GM04504 (cell line): ENCODE measurements at places on chromosomes 13 and 19.

DNA sequence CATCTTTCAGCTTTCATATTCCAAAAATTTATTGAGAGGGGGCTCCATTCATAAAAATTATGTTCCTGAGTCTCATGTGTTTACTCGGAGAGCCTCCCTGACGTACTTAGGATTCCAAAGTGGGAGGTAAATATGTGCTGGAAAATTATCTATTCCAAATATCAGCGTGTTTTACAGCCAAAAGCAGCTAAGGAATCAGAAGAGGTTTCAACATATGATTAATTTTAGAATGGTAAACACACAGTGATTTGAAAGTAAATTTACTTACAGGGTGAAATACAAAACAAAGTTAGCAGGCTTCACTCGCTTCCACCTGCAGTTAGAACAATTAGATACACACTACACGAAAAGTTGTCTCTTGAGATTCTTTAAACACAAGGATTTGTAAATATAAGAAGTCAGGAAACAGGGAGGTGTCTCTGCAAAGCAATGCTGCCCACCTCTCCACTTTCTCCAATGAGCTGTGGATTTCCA lies 313.8 kb upstream of the NBEA start:
- DNase-seq: no peak

DNA sequence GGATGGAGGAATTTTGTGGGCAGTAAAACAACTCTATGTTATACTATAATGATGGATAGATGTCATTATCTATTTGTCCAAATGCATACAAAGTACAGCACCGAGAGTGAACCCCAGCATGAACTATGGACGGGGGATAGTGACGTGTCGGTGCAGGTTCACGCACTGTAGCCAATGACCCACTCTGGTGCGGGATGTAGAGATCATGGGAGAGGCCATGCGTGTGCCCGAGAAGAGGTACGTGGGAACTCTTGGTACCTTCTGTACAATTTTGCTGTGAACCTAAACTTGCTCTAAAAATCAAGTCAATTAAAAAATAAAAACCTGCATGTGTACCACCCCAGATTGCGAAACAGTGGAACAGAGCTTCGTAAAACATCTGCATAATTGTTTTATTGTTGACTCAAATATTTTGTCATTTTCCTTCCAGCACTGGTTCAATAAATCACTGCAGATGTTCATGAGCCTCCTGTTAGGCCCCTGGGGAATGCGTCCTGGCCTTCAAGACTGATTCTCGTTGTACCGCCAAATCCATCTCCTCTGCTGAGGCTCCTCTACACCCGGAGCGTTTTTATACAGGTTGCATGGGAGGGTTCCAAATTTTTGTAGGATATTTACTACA lies 30.9 kb downstream of the COL4A1 start:
- DNase-seq: peak; percentile 15

- DNase-seq: no peak
These were observed 187.2 kb downstream of the EFNB2 start for GRCh38 chr13:106348075-106348840.

- no peak for DNase-seq
These were observed 28.5 kb downstream of the DCLK1 start for GRCh38 chr13:36102721-36103120.

GRCh38 chr13:91312324-91312723 lies 35.2 kb upstream of the MIR17HG start:
- DNase-seq: no peak

DNA sequence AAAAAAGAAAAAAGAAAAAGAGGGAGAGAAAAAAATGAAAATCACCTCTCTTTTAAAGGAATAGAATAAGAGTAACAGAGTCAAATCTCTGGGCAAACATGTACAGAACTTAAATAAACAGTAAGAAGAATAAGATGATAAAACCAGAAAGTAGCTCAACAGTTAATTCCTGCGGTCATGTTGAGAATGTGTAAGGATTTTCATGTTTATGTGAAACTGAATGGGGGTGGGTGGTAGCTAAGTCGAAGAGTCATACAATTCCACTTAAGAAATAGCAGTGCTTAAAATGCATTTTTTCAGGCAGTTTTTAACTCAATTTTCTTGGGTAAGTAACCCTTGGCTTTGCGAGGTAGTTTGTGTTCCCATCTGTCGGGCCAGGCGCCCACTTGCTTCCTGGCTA lies 60.9 kb downstream of the PEX11G start:
- no peak for DNase-seq

DNA sequence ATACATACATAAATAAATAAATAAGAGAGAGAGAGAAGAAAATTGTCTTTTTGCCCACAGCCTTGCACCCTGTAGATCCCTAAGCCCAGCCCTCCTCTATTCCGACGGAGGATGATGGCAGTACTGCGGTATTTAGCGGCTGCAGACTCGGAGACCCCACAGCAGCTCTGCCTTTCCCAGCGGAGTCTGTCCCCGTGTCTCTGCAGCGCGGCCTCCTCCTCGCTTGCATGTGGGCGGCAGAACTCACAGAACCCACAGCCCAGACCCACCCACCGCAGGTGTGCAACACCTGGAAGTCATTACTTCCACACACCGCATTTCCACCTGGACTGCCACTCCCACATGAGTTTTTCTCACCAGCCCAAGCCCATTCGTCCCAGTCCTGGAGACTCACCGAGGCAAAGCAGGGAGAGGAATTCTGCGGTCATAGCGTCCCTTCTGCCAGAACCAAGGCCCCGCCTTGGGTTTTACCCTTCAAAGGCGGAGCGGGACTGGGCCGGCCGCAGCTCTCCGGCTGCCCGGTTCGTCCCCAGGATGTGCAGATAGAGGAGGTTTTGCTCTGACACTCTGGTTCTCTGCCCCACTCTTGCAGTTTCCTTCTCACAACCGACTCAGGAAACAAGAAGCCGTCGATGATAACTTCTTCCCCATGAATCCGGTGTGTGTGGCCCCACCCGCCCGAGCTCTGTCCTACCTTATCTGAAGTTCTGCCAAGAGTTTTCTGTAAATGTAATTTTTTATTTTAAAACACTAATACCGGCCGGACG lies at the start of gene VSTM1:
VSTM1 (minus strand) TSS at position 548 of the 767 bp plus-strand sequence; CDS start at position 428, 120 bp downstream.
- DNase-seq: no peak

- no peak for DNase-seq
These were observed at the start of gene LPAR2 for GRCh38 chr19:19627621-19628500. TSS of gene LPAR2 (minus strand) at chr19:19628220. CDS start at chr19:19627275, 945 bp downstream.

- no peak for DNase-seq
These were observed 12.3 kb upstream of the TEKTIP1 start for GRCh38 chr19:3526507-3527237.

- no peak for DNase-seq
These were observed 8.8 kb downstream of the IGFL4 start for GRCh38 chr19:46031781-46032596.

DNA sequence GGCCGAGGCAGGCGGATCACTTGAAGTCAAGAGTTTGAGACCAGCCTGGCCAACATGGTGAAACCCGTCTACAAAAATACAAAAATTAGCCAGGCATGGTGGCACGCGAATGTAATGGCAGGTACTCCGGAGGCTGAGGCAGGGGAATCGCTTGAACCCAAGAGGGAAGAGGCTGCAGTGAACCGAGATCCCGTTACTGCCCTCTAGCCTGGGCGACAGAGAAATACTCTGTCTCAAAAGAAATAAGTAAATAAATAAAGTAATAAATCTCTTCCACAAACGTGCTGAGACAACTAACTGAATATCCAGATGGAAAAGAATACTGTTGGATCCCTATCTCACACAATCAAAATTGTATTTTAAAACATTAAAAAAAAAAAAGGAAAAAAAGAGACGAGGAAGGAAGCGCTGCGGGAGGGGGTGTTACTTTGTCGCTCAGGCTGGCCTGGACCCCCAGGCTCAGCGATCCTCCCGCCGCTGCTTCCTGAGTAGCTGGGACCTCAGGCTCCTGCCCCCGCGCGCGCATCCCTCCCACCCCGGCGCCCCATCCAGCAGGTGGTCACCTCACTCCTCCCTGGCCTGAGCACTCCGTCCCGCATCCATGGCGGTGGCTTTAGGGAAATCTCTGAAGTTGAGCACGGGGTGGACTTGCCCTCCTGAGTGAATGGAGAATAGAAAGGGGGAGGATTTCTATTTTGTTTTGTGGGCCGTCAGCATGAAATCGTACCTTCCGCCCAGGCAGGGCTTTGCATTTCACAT lies 628 bp upstream of the ZNF813 start:
- DNase-seq: no peak

GRCh38 chr13:44212633-44213396 lies 160.8 kb upstream of the SERP2 start:
- DNase-seq: no peak

- no peak for DNase-seq
These were observed 9.2 kb upstream of the GMIP start for GRCh38 chr19:19652482-19653295.

- DNase-seq: no peak
These were observed 29.9 kb downstream of the KCTD15 start for GRCh38 chr19:33826521-33826920.

DNA sequence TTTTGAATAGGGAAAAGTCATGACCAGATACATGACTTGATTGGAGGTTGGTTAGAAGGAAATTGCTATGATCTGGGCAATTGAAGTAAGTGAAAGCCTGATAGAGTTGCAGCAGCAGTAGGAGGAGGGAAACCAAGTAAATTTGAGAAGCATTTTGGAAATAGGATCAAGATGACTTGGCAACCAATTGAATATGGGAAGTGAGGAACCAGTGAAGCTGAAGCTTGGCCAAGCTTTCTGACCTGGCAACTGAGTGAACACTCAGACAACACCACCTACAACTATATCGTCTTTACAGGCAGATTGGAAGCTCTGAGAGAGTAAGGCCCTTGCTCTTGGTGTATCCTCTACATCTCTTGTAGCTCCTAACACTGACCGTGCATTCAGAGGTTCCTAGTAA lies 16.2 kb upstream of the KATNAL1 start:
- no peak for DNase-seq

- no peak for DNase-seq
These were observed 18.0 kb downstream of the SLC5A5 start for GRCh38 chr19:17889609-17890214.

DNA sequence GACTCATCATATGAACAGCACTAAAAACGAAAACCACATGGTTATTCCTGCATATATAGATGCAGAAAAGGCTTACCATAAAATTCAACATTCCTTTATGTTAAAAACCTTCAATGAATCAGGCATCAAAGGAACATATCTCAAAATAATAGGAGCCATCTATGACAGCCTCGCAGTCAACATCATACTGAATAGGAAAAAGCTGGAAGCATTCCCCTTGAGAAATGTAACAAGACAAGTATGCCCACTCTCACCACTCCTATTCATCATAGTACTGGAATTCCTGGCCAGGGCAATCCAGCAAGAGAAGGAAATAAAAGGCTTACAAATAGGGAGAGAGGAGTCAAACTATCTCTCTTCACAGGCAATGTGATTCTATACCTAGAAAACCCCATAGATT lies 179.6 kb upstream of the HTR2A start:
- peak; percentile 19 for DNase-seq

- DNase-seq: peak; percentile 17
These were observed 18.8 kb upstream of the EDDM13 start for GRCh38 chr19:56253737-56254136.

- DNase-seq: no peak
These were observed 17.7 kb upstream of the KLF12 start for GRCh38 chr13:74151859-74152258.

- no peak for DNase-seq
These were observed 3.9 kb downstream of the ZNF266 start for GRCh38 chr19:9431475-9431874.

DNA sequence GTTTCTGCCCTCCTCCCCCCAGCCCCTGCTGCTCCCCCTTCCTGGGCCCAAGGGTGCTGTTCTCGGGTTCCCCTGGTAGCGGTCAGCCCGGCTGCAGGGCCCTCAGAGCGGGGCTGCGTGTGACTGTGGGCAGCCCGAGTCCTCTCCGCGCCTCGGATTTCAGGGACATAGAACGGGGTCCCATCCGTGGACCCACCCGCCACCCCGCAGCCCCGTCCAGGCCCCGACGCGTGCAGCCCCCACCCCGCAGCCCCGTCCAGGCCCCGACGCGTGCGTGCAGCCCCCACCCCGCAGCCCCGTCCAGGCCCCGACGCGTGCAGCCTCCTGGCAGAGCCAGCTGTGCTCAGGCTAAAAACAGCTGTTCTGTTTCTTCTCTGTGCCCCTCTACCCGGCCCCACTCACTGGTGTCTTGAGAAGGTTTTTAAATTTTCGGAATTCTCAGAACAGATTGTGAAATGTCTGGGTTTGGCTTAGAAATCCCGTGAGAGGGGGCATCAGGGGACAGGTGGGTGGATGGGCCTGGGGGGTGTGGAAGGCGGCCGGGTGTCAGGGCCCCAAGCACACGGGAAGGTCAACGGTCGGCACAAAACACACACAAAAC lies 5.5 kb upstream of the PRTN3 start:
- DNase-seq: no peak

GRCh38 chr19:47489072-47489914 lies 5.3 kb upstream of the KPTN start:
- DNase-seq: no peak

DNA sequence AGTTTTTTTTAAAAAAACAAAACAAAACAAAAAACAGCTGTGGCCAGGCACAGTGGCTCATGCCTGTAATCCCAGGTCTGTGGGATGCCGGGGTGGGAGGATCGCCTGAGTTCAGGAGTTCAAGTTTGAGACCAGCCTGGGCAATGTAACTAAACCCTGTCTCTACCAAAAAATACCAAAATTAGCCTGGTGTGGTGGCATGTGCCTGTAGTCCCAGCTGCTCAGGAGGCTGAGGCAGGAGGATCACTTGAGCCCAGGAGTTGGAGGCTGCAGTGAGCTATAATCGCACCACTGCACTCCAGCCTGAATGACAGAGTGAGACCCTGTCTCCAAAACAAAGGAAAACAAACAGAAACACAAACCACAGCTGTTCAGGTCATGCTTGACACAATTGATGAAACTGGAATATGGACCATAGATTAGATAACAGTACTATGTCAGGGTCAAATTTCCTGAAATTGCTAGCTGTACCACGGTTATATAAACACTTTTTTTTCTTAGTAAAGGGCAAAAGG lies 6.9 kb upstream of the ANGPTL4 start:
- no peak for DNase-seq

DNA sequence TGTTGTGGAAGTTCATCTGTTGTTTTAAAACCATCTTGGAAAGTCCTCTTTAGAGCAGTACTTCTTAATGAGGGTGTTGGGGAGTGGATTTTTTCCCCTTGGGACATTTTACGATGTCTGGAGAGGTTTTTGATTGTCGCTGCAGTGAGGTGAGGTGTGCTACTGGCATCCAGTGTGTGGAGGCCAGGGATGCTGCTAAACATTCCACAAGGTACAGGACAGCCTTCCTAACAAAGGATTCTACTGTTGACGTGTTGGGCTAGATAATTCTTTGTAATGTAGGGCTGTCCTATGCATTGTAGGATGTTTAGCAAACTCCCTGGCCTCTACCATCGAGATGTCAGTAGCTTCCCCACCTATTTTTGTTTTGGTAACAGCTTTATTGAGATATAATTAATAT lies 33.3 kb downstream of the NAA16 start:
- DNase-seq: no peak

GRCh38 chr13:99489028-99489427 lies 12.2 kb upstream of the TM9SF2 start:
- DNase-seq: no peak

DNA sequence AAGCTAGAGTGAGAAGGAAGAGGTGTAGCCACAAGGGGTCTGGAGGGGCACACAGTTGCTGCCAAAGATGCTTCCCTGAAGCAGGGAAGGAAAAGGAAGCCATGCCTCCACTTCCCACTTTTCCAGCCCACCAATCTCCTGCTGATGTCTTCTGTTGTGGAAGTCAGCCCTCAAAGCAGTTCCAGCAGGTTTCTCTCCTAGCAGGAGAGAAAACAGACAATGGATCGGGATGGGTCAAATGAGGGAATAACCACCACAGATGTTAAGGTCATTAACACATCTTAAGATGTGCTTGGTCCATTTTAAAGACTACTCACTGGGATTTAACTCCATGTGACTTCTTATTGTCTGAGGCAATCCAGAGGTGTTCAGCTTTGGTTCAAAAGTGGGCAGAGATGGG lies 284.1 kb upstream of the SOX21 start:
- no peak for DNase-seq

GRCh38 chr13:24152292-24153214 lies 8.0 kb upstream of the SPATA13 start:
- DNase-seq: no peak
